NCI-H1105 treated with DMSO at 0.1 percent for 48 hours (cell line): ENCODE measurements at places on chromosomes 3 and 15.

GRCh38 chr3:169147238-169148008 is 516.1 kb downstream of the MECOM start:
- peak; percentile 72 for DNase-seq

DNA sequence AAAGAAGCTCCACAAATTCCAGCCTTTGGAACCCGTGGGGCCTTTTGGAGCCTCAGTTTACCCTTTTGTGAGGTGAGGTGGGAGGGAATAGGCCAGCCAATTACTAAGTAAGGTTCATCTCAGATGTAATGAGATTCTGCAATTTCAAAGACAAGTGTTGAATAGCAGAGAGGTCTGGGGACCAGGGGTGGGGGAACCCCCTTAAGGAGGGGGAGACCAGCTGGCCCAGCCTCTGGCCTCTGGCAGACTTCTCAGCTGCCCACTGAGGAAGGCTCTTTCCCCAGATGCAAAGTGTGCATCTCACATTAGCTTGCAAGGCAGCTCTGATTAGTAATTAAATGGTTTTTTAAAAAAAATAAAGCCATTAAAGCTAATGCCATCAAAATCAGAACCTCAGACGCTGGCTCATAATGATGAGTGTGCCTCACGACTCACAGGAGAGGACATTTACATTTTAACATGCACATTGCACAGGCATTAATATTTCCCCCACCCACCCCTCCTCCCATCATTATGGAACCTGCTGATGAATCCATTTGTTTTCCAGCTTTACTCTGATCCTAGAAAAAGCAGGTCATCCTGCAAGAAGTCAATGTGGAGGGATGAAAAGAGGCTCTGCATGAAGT is 176.7 kb upstream of the TLE3 start:
- DNase-seq, result no peak

DNA sequence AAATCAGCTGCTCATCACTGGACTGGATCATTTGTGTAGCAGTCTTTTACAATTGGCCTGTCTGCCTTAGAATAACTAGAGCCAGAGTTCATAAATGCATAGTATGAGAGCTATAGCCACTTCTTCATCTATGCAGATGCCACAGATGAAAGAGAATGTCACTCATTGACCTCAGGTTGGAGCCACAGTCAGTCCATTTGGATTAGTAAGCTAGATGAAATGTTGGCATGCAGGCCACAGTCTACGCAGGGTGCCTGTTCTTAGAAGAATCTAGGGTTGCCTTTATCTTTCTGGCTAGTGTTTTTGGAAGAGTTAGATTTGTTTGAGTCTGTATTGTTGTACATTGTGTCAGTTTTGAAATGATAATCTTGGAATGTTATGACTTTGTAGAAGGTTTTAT is 25.4 kb upstream of the EDEM1 start:
- DNase-seq, result no peak

GRCh38 chr3:24235121-24235520 is 259.5 kb downstream of the THRB start:
- no peak for DNase-seq

DNA sequence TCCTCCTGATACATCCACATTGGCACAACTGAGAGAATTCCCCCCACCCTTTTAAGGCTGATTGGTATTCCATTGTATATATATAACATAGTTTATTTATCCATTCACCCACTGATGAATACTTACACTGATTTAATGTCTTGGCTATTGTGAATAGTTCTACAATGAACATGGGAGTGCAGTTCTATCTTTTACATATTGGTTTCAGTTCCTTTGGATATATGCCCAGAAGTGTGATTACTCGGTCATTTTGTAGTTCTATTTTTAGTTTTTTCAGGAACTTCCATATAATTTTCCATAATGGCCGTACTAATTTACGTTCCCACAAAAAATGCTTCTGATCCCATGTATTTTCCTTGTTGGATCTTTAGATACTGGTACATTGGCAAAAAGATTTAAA is 135.3 kb downstream of the FMN1 start:
- DNase-seq, result peak; percentile 17

GRCh38 chr3:177110386-177110785 is 86.9 kb downstream of the TBL1XR1 start:
- no peak for DNase-seq

- peak; percentile 44 for DNase-seq
Measured at GRCh38 chr3:135238871-135239614, 444.0 kb downstream of the EPHB1 start.

- DNase-seq, result no peak
Measured at GRCh38 chr15:55564347-55565145, 23.6 kb downstream of the PYGO1 start.

GRCh38 chr3:100975714-100976113 is 17.5 kb downstream of the ABI3BP start:
- DNase-seq, result no peak

- DNase-seq, result no peak
Measured at GRCh38 chr3:39540162-39540921, 72.9 kb downstream of the MOBP start.

DNA sequence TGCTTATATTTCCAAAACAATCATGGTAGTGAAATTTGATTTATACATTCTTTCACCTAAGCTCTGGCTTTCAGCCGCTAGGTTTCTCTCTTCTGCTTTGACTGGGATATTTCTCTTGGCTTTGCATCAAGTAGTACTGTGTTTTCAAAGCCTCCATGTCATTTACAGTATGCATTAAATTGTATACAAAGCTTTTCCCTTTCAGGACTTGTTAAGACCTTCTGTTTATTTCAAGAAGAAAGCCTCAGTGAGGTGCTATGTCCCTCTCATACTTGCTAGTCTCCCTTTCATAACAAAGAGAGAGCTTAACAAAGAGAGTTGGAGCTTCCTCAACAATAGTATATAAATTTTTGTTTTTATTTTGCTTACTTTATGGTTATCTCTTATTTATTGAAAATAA is 84.2 kb upstream of the SLC25A26 start:
- no peak for DNase-seq

DNA sequence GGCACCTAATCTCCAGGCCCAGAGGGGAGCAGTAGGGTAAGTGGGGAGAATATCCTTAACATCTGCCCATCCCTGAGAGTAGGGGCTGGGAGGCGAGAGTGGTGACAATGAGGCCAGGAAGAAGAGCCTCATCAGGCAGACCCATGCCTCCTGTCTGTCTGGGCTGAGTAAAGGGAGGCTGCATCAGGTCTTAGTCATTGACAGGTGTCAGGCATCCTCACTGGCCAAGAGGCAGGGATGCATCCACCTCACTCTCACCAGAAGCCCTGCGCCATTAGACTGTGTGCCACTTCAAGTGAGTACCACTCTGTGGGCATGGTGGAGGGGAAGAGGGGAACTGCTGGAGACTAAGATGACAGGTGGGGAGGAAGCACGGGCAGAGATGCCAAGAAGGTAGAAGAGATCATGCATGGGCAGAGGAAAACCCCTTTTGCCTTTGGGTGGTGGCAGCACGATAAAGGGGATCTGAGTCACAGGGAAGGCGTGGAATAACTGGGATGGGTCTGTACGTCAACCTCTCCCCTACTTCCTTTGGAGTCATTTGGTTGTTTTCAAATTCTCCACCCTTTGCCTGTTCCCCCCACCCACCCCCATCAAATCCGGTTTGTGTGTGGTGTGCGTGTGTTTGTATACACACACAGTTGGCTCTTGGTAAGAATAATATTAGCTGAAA is 14.1 kb downstream of the ANAPC13 start:
- DNase-seq, result no peak

DNA sequence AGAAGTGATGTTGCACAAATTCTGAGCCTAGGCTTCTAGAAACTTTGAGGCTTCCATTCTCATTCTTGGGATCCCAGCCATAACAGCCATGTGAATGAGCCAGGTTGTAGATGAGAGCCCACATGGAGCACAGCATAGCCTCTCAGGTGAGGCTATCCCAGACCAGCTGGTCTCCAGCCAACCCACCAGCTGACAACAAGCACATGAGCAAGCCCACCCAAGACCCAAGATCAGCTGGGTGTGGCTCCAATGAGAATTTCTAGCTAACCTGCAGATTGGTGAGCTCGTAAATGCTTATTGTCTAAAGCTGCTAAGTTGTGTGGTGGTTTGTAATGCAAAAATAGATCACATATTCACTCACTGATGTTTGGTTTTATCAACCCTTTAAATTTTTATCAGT is 14.4 kb downstream of the KY start:
- DNase-seq, result no peak
